Thoracic aorta endothelial cell (primary cell): ENCODE measurements at places on chromosomes 1 and 21. TPM values are rescaled to one million over a fixed set of nuclear protein-coding genes. Genes with fewer than 3 reads are reported as not detected.

RGL1 gene
- total RNA-seq: 24.3 and 48.9 TPM in 2 replicates

CYP4Z1 gene
- not detected in 2 replicates for total RNA-seq

TTC34 gene
- total RNA-seq: 0.13 and 0.14 TPM in 2 replicates

ALG14 gene
- 1.5 and 2.1 TPM in 2 replicates for total RNA-seq

CBS gene
- total RNA-seq: 17.9 and 46.3 TPM in 2 replicates

FDPS gene
- total RNA-seq: 391 and 487 TPM in 2 replicates
